ENCODE measurements at places on chromosomes 1 and 21.

- no peak for DNase-seq
Observed at GRCh38 chr1:172628401-172628800, 30.5 kb upstream of the FASLG start.

DNA sequence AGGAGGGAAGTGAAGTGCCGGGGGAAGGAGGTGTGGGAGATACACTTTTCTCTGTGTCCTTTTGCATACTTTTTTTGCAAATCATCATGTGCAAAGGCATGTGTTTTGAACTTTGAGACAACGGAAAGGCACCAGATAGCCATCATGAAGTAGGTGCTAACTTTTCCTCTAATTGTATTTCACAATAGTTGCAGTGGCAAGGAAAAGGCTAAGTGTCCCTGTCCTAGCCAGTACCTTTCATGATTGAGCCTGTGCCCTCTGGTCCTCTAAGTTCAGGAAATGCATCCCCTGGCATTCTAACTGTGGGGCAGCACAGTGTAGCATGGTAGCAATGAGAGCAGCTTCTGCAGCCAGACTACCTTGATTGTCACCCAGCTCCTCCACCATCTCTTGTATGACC lies 186.2 kb downstream of the ADSS2 start:
- no peak for DNase-seq

- no peak for DNase-seq
Observed at GRCh38 chr1:228073857-228074545, 8.5 kb upstream of the ARF1 start.

DNA sequence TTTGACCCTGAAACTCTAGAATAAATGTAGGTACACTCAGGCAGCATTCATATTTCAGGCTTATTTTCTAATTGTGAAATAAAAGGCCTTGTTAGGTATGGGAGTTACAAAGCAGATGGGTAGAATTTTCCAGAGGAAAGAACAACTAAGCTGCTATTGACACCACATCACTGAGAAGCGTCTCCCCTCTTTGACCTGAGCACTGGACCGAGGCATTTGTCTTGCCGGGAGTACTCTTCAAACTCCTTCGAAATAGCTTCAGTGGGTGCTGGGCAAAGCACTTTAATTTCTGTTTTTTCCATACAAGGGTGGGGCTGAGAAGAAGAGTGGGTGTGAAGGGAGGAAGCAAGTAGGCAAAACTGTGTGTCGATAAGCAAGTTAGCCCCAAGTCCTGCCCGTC lies 36.4 kb downstream of the ABCA4 start:
- no peak for DNase-seq

DNA sequence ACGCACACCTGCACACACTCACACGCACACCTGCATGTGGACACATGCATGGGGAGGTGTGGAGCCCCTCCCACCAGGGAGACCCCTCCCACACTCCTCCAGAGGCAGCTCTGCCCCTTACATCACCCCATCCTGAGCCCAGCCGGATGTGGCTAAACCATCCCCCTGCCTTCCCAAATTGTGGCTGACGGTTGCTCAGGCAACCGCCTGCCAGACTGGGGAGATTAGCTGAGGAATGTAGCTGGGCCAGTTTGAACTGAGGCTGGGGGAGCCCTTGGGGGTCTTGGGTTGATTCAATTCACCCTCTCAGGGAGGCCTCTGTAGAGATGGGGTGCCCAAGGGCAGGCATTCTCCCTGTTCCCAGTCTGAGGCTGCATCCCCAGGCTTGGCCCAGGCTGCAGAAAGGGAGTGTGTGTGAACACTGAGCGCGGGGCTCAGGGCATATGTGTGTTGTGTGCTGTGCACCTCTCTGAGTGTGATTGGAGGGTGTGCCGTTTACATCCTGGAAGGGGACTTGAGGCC lies 12.9 kb downstream of the PTPRU start:
- no peak for DNase-seq

Measured in NCI-H446 (cell line).